PC-9 (cell line): ENCODE measurements at places on chromosomes 2 and 18. TPM values are rescaled to one million over a fixed set of nuclear protein-coding genes. Genes with fewer than 3 reads are reported as not detected.

DNA sequence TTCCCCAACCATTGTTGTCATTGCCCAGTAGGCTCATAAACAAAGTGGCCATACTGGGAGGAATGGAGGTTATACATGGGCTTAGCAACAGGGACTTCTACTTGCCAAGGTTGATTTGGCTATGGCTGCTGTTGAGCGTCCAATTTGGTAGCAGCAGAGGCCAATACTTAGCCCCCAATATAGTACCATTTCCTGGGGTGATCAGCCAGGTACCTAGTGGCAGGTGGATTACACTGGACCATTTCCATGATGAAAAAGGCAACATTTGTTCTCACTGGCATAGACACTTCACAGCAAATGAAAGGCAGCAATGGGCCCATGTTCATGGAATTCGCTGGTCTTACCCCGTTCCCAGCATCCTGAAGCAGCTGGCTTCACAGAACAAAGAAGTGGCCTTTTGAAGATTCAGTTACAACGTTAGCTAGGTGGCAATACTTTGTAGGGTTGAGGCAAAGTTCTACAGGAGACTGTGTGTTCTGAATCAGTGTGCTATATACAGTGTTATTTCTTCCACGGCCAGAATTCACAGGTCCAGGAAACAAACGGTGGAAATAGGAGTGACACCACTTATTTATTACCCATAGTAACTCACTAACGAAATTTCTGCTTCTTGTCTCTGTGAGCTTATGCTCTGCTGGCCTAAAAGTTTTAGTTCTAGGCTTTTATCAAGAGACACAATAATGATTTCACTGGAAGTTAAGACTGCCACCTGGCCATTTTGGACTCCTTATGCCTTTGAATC, 37.5 kb downstream of the FBXO11 start:
- no peaks in the 10 kb centered on the region for H3K4me1 ChIP-seq
- H3K27me3 ChIP-seq = no peaks in the 10 kb centered on the region
- H3K27ac ChIP-seq = peak overlapping the region; percentile 24; the same call in 1 of the 2 replicates
- DNase-seq = no peak

- H3K27me3 ChIP-seq = no peaks in the 10 kb centered on the region
- peak; percentile 69 for DNase-seq
Measured at GRCh38 chr2:235002198-235003095, 50.6 kb downstream of the SH3BP4 start.

GRCh38 chr2:240564561-240565332, 3.5 kb upstream of the RNPEPL1 start:
- peak overlapping the region; percentile 100 for H3K27ac ChIP-seq
- peak overlapping the region; percentile 20; the same call in 1 of the 2 replicates for H3K4me3 ChIP-seq
- H3K36me3 ChIP-seq = peaks cover 13% of the 10 kb centered on the region
- no peak for DNase-seq

DNA sequence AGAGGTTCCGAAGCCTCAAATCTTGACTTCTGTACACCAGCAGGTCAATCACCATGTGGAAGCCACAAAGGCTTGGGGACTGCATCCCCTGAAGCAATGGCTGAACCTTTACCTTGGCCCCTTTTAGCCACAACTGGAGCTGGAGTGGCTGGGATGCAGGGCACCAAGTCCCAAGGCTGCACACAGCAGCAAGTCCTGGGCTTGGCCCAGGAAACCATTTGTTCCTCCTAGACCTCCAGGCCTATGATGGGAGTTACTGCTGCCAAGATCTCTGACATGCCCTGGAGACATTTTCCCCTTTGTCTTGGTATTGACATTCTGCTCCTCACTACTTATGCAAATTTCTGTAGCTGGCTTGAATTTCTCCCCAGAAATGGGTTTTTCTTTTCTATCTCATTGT, 285.9 kb downstream of the ASXL3 start:
- no peaks in the 10 kb centered on the region for H3K4me1 ChIP-seq
- no peaks in the 10 kb centered on the region for H3K36me3 ChIP-seq
- H3K27me3 ChIP-seq = no peaks in the 10 kb centered on the region
- no peak overlapping the region for H3K4me3 ChIP-seq
- H3K27ac ChIP-seq = no peak overlapping the region
- DNase-seq = no peak

DNA sequence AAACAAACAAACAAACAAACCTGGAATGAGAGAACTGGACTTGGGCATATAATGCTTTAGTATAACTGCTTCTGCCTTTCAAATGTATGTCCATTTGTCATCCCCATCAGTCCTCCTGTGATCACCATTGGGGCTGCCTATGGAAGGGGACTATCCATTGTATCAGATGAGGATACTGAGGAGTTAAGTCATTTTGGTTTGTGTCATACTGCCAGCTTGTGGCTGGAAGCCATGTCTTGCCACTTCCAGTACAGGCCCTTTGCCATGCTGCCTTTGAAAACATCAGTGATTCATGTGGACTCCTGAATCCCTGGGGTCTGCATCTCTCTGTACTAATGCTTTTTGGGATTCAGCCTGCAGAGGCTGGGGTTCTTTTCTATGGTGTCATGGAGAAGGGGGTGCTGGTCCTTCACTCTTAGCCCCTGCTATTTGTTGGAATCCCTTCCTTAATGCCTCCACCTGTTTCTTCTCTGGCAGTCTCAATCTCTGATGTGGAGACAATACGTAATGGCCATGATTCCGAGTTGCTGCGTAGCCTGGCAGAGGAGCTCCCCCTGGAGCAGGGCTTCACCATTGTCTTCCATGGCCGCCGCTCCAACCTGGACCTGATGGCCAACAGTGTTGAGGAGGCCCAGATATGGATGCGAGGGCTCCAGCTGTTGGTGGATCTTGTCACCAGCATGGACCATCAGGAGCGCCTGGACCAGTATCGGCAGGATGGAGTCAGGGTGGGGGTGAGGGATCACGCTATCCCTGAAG, 10.6 kb downstream of the PLCD4 start:
- no peaks in the 10 kb centered on the region for H3K27me3 ChIP-seq
- H3K27ac ChIP-seq = no peak overlapping the region
- DNase-seq = no peak
- H3K36me3 ChIP-seq = no peaks in the 10 kb centered on the region

- H3K4me3 ChIP-seq = no peak overlapping the region
- H3K4me1 ChIP-seq = no peaks in the 10 kb centered on the region
- H3K36me3 ChIP-seq = peaks cover 3% of the 10 kb centered on the region
Measured at GRCh38 chr18:79935098-79935480, 16.4 kb downstream of the SLC66A2 start.

CPSF3 gene
- total RNA-seq = 52.0 and 61.5 TPM in 2 replicates

SLC23A3 gene
- total RNA-seq = 7.1 and 7.9 TPM in 2 replicates

ALPI gene
- not detected in 2 replicates for total RNA-seq

ELP2 gene
- 54.2 and 68.3 TPM in 2 replicates for total RNA-seq

ADCYAP1 gene
- total RNA-seq = not detected in 2 replicates

NAT8 gene
- total RNA-seq = not detected in 2 replicates

FTCDNL1 gene
- total RNA-seq = 2.7 and 5.2 TPM in 2 replicates
